ENCODE measurements at places on chromosomes 12 and 14.

- DNase-seq = no peak
Measured at GRCh38 chr12:108320507-108321293, 18.4 kb downstream of the CMKLR1 start.

GRCh38 chr12:51818566-51819300, 29.8 kb downstream of the FIGNL2 start:
- DNase-seq = no peak

GRCh38 chr12:70451528-70451927, 85.4 kb downstream of the KCNMB4 start:
- DNase-seq = no peak

DNA sequence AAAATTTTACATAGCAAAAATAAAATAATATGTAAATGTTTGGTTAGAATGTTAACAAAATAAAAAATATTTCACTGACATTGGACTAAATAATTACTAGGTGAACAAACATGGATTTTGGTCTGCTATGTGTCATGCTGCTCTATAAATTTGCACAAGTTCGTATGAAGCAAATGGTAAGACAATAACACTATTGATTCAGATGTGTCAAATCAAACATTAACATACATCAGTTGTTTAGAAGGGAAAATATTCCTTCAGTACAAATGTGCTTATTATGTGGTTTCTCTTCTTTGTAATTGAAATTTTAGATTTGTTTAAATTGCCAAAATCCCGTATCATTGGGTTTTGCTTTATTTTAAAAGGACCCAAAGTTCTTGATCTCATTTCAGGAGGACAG, 46.9 kb downstream of the PAWR start:
- DNase-seq = no peak

- DNase-seq = no peak
Measured at GRCh38 chr14:72781561-72782508, 112.1 kb downstream of the DPF3 start.

- DNase-seq = no peak
Measured at GRCh38 chr12:5511644-5512600, 80.0 kb downstream of the NTF3 start.

DNA sequence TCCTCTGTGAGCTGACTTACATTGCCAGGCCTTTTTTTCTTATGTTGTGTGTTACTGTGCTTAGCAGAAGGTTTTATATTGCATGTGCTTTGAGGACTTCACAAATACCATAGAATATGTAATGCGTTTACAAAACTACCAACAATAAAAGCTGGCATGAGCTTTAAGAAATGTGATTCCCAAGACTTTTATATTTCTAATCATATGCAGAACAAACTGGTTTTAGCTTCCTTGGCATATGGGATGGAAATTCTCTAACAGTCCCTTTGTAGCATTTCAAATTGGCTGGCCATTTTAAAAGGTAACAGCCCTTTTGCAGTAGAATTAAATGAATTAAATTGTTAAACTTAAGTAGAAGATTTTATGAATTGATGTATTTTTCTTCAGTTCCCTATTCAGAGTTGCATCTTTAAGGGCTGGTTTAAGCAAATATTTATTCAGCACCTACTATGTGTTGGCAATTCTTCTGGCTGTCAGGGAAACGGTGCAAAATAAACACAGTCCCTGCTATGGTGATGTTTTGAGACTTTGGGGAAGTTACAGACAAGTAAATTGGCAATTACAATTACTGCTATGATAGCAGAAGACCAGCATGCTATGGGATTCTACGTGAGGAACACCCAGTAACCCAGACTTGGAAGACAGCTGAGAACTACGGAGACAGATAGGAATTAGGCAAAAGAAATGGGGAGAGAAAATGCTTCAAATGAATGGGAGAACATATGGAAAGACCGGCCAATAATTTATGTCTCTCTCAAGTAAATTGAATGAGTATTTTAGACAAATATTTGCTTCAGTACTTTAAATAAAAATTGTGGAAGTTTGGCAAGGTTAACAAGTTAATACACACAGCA, 446.4 kb downstream of the EGLN3 start:
- no peak for DNase-seq

DNA sequence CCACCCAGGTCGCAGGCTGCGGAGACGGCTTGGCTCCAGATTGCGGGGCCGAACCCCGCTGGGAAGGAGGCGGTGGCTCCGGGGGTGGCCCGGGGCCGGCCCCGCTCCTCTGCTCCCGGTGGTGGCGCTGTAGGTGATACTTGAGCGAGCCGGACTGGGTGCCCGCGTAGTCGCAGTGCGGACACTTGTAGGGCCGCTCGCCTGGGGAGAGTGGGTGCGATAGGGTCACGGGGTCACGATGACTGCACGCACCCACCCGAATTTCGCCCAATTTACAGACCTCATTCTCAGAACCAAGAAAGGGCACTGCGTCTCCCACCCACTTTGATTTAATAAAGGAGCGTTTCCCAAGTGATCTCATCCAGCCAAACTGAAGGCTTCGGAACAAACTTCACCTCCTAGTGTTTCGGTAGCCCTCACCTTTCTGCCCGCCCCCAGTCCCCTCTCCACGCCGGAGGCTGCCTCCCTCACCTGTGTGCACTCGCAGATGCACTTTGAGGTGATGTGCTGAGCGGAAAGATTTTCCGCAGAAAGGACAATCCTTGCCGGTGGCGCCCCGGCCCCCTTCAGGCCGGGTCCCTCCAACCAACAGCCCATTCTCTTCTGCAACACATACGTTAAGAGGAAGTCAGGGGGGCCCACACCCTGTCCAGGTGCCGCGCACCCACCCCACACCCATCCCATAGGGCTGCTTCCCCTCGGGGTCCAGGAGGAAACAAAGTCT, 7.4 kb downstream of the ZNF219 start:
- DNase-seq = no peak

- DNase-seq = no peak
Measured at GRCh38 chr12:1171657-1172408, 180.8 kb downstream of the ERC1 start.

DNA sequence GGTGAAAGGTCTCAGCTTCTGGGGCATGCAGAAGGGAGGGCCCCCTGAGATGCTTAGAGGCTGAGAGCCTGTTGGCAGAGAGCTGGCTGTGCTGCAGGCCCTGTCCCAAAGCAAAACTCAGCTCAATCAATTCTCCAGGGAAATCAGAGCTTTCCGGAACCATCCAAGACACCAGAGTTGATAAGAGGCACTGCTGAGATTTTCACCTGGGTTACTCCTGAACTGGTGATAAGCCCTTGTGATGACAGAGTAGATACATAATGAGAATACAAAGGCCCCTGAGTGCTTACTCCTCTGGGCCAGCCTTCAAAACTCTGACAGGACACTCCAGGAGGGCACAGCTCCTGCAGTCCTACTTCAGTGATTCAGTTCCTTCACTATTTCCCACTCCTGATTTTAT, 63.9 kb downstream of the ARL6IP4 start:
- DNase-seq = no peak

DNA sequence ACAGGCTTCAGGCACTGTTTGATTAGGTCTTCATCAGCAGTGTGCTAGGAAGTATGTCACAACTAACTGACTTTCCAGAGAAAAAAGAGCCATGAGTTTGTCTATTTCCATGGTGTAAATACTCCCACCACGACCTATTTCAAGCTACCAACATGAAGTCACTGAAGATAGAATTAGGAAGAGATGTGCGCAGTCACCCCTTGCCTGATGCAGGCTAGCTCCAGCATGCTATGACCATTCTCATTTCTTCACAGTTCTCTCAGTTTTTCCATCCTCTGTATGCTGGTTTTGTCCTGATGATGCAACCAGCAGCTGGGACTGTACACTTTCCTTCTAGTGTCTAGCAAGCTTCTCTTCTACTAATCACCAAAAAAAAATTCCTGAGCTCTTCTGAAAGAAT, 191.6 kb upstream of the NUDT4 start:
- no peak for DNase-seq

DNA sequence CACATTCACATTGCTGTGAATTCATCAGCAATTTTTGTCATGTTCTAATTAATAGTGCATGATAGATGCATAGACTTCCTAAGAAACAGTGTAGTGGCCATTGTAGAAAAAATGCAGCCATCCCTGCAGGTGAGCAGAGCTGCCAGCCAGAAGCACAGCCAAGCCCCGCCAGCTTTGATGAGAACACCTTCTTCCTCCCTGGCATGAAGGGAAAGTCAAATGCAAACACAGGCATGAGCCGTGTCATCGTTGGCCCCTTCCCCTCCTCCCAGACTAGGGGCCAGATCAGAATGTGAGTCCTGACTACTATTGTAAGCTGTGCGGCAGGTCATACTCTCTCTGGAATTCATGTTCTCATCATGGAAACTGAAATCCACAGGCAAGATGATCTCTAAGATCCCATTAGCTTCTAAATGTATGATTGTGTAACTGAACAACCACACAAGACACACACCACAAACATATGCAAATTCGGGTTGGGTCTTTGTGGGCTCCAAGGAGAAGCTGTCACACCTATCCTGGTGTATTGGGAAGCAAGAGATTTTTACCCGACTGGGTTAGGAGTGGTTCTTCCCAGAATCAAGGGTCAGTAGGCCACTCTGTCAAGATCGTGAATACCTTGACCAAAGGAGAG, 2.8 kb upstream of the AQP2 start:
- no peak for DNase-seq

- no peak for DNase-seq
Measured at GRCh38 chr12:39395866-39396265, 47.1 kb downstream of the KIF21A start.

DNA sequence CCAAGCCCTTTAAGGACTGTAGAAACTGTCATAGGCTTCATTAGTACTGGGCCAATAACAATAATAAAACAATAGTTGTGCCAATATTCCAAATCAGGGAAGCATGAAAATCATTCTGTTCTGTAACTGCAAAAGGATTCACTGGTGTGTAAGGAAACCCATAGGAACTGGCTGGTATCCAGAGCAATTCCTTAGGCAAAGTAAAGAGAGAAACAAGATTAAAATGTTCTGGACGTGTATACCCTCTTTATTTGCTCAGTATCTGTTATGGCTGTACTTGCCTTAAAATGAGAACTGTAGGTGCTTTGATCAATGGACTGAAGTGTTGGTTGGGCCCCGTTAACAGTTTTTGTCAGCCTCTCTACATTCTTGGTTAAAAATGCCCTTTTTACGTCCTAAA, 72.4 kb upstream of the STAC3 start:
- DNase-seq = no peak

DNA sequence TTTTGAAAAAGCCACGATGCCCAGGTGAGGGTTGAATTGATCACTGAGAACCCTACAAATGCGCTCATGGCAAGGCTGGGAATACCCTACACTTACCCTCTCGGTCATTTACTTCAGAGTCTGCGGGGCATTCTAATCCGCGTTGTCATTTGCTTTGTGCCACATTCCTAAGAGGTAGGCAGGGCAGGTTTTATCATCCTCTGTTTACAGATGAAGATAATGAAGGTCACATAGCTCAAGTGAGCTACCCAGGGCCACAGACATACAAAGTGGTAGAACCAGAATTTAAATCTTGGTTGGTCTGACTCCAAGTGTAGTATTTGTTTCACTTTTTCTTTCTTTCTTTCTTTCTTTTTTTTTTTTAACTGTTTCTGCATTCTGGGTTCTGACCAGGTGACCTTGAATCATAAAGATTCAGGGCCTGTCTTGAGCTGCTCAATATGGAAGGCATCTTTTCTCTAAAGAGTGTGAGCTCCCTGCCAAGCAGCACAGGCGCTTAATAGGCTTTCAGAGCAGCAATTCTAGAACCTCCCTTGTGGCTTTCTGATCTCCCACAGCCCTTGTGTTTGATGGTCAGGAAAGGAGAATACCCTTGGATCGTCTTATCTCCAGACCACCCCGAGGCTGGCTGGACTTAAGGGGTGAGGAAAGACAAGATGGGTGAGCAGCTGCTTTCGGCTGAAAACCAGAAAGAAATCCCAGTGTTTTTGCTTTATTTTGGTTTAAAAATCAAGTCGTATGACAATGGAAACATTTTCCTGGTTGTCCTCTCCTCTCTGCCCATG, 662 bp upstream of the BATF start:
- no peak for DNase-seq

GRCh38 chr12:122949816-122950675, 16.2 kb downstream of the ABCB9 start:
- DNase-seq = no peak

DNA sequence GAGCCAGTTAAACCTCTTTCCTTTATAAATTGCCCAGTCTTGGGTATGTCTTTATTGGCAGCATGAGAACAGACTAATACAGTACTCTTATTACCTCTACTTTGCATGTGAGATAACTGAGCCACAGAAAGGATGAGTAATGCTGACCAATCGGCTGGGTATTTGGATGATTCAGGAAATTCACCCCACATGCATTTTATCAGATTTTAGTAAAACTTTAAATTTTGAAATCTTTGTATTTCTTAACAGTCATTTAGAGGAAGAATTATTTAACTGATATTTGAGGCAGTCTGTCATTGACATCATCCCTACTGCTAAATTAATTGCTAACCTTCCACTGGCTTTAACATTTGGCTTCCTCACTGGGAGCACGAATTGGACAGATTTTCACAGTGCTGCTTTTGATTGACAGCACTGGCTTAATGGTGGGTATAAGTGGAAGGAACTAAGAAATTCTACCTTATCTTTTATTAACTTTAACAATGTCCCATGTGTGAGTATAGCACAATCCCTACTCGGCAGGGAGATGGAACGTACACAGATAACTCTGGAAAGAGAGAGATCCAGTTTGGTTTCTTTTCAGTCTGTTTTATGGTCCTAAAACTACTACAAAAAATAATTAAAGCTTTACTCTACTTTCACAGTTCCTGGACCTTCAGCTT, 261.0 kb downstream of the DACT1 start:
- no peak for DNase-seq

GRCh38 chr14:74434294-74434693, 8.3 kb upstream of the SYNDIG1L start:
- no peak for DNase-seq

DNA sequence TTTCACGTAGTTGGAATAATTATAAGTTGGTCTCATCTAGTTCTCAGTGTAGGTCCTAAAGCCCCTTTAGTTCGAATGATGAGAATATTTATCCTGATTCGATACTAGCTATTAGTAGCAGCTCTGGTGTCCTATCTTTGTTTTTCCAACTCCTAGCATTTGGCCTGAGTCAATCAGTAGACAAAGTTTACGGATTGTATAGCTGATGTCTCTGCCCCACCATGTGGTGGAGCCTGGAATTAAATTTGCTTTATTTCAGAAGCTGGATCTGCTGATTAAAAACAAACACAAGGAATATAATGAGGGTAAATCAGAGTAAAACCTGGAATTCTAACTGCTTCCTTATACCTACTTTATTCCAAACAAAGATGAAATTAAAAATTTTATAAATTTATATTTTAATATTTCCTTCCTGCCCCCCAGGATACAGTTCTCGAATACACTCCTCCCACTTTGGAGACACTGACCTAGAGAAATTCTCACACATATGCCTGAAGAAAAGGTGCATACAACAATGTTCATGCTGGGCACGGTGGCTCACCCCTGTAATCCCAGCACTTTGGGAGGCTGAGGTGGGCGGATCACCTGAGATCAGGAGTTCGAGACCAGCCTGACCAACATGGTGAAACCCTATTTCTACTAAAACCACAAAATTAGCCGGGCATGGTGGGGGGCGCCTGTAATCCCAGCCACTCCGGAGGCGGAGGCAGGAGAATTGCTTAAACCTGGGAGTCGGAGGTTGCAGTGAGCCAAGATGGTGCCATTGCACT, 7.6 kb upstream of the BRMS1L start:
- DNase-seq = no peak

- DNase-seq = no peak
Measured at GRCh38 chr12:97404543-97404942, 58.1 kb upstream of the RMST start.

GRCh38 chr12:91857813-91858542, 287.7 kb downstream of the BTG1 start:
- DNase-seq = no peak

- no peak for DNase-seq
Measured at GRCh38 chr12:7844116-7844515, 28.6 kb downstream of the SLC2A14 start.

GRCh38 chr14:101461891-101462290, 99.4 kb upstream of the DIO3 start:
- DNase-seq = no peak
